Erythroblast (primary cell): ENCODE measurements at places on chromosomes 7 and 10.

GRCh38 chr10:106571192-106571946 is 593.1 kb downstream of the SORCS1 start:
- peak; percentile 2 for DNase-seq

- DNase-seq = peak; percentile 7
Measured at GRCh38 chr7:78620920-78621319, 822.3 kb downstream of the PHTF2 start.

DNA sequence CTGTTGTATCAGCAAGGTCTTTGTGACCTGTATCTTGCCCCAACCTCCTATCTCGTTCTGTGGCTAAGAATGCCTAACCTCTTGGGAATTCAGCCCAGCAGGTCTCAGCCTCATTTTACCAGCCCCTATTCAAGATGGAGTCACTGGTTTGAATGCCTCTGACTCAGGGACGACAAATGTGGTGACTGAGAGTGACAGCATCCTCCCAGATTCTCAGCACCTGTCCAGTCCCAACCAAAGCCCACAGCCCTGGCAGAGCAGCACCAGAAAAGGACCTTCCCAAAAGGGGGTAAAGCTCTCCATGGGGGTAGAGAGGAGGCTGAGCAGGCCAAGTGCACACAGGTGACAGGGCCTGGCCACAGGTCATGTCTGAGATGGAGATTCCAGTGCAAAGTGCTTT is 35.4 kb upstream of the GPAM start:
- no peak for DNase-seq

GRCh38 chr7:47513741-47514241 is 68.1 kb downstream of the TNS3 start:
- DNase-seq = no peak

- no peak for DNase-seq
Measured at GRCh38 chr10:37960591-37961137, 15.8 kb downstream of the ZNF25 start.

DNA sequence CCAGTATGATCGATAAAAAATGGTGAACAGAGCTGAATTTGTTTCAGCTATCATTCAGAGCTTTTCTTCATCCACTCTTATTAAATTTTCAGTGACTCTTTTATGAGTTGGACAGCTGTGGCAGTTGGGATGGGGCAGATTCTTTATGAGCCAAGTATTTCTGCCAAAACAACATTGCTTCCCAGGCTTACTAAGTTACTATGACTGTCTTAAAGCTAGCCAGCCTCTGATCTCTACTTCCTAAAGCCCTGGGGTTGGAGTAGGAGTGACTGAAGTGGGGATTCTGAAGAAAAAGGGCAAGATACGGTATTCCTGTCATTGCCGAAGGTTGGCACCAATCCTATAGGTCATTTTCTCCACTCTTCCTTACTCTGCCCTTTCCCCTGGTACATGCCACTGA is 12.7 kb downstream of the RPP30 start:
- DNase-seq = no peak

- DNase-seq = no peak
Measured at GRCh38 chr10:107269626-107270025, 105.1 kb upstream of the SORCS1 start.
